NCI-H1436 treated with DMSO at 0.1 percent for 48 hours (cell line): ENCODE measurements at places on chromosomes 16 and 17.

DNA sequence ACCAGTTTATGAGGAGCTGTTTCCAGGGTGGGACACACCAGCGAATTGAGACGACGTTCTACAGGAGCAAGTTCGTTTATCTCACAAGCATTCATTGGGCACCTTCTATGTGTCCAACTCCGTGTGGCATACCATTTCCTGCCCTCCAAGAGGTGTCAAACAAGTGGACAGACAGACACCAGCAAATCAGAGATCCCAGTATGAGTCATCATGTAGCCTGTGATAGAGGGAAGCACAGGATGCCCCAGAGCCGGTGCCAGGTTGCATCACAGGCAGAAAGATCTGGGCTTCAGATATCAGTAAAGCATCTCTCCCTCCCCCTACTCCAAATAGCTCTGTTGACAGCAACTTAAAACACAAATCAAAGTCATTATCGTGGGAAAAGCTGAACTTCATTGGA lies 31.8 kb upstream of the MAF start:
- DNase-seq, result no peak

- DNase-seq, result no peak
Observed at GRCh38 chr17:73657473-73658116, 13.3 kb upstream of the SDK2 start.

DNA sequence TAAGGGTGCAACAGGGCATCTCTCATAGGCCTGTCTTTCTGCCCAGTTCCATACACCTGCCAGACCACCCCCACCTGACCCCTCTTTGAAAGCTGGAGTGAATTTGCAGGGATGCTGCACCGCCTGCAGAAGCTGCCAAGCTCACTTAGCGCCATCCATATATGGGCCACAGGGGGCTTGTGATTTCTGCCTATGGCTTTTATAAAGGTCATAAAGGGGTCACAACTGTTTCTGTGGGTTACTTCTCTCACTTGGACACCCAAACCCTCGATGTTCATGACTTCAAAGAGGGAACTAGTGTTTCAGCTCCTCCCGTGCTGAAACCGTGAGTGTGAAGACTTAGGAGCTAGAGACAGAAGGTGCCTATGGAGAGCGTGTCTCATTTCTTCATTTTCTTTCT lies 23.9 kb upstream of the MEAK7 start:
- DNase-seq, result no peak

DNA sequence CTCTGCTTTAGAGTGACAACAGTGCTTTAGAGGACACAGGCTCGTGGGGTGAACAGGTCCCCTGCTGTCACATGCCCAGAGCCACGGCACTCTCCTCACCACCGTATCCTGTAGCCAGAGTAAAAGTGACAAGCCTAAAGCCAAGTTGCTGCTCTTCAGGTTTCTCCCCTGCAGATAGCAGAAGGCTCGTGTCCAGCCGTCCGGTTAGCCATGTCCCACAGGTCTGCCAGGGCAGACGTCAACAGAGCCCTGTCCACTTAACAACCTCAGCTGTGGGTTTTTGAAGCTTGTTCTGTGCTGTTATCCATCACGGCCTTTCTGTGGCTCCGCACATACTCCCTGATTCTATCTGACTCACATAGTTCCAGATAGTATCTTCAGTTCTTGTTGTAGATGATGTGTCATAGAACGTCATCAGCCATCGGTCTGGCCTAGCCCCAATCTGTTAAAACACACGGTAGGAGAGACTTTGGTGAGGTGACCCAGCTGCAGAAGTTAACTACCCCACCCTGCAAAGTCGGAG lies 100.7 kb downstream of the SOCS1 start:
- no peak for DNase-seq

- no peak for DNase-seq
Observed at GRCh38 chr16:1571012-1571671, 37.7 kb downstream of the TMEM204 start.

DNA sequence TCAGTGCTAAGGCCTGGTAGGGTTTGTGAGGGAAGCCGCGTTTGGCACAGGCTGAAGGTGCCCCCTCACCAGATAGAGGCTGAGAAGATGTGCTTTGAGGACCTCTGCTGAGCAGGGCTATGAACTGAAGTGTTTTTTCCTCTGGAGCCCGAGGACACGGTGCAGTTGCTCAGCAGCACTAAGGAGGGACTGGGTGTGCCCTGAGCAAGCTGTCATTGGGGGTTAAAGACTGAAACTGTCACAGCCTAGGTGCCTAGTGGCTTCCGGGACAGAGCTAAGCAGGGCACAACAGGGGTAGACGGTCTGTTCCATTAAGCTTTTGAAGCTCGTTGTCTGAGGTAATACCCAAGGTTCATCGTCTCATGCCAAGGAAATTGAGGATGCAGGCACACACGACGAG lies 24.8 kb upstream of the ASGR2 start:
- no peak for DNase-seq

- DNase-seq, result no peak
Observed at GRCh38 chr17:49022391-49022941, 25.3 kb downstream of the IGF2BP1 start.

- DNase-seq, result no peak
Observed at GRCh38 chr16:12132290-12132689, 155.8 kb downstream of the SNX29 start.

- DNase-seq, result no peak
Observed at GRCh38 chr16:67277294-67277998, 1.9 kb upstream of the PLEKHG4 start.

GRCh38 chr16:53428681-53429080 lies 5.6 kb upstream of the RBL2 start:
- no peak for DNase-seq

DNA sequence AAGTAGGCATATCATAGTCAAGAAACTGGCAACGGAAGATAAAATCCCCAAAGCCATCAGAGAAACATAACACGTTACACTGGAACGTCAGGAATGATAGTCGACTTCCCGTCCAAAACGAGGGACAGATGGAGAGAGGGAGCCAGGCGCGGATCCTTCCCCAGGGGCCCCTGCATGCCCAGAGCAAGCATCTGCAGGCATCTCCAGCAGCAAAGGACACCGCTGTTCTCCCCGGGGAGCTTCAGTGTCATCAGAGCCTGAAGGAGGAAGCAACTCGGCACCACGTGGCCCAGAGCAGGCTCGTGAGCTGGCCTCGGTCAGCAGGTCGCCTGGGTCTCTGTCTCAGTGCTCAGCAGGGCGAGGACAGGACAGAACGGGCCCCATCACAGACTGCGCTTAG lies 50.1 kb downstream of the LMF1 start:
- no peak for DNase-seq
